ENCODE measurements at places on chromosomes 4 and X.
A peak's percentile ranks its signal among the peaks of the same experiment; 100 is the strongest.

DNA sequence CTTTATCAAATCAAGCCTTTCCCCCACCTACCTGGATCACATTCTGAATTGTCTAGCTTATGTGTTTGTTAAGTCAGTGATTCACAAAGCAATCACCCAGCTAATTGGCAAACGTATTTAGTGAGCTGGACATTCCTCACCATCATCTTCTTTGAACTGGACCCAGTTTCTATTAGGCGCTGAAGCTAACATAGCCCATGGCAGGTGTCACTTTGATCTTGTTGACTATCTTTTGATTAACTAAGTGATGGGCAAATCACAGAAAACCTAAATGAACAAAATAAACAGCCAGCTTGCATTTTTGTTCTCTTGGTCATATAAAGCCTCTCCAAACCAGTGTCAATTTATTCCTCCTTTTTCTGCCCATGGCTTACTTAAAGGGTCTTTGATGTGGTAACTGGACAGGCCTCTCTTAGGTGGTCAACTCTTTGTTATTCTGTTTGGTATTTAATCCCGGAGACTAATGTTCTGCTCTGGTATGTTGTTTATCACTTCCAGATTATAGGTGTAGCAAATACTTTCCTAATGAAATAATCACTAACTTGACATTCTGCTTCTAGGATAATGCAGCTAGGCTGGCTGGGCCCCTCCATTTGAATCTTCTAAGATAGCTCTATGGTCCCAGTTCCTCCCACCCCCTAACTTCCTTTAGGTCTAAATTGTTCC is 105.3 kb upstream of the SMIM10 start:
- no peak for DNase-seq

DNA sequence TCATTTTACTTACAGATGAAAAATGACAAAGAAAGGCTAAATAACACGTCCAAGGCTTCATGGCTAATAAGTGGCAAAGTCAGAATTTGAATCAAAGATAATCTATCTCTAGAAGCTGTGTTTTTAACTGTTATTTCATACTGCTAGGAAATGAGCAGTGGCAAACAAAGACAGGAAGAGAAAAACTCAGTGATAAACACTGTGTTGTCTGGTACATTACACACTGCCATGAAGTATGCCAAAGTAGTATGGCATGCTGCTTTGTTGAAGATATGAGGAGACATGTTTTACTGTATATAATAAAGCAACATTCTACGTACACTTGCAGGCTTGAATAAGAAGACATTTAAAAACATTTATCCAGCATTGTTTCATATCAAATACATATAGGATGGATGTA is 49.5 kb downstream of the TIGD2 start:
- DNase-seq: no peak

GRCh38 chrX:10166731-10167151 is 10.0 kb downstream of the CLCN4 start:
- DNase-seq: no peak

- no peak for DNase-seq
These were observed 346.6 kb downstream of the OPHN1 start for GRCh38 chrX:68086709-68087108.

DNA sequence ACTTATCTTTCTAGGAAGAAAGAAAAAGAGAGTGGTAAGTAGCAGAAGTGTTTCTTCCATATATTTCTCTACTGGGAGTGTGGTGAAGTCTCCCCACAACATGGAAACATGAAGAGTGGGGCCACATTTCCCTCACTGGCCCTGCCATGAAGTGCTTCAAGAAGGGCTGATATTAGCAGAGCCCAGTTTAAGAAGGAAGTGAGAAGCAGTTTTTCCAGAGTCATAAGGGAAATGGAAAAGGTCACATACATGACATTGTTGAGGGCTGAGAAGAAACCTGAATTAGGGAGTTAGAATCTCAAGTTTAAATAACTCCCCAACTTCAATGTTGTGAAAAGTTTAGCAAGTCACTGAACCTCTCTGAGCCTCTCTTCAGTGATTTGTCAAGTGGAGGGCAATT is 171.9 kb upstream of the RBPJ start:
- no peak for DNase-seq

DNA sequence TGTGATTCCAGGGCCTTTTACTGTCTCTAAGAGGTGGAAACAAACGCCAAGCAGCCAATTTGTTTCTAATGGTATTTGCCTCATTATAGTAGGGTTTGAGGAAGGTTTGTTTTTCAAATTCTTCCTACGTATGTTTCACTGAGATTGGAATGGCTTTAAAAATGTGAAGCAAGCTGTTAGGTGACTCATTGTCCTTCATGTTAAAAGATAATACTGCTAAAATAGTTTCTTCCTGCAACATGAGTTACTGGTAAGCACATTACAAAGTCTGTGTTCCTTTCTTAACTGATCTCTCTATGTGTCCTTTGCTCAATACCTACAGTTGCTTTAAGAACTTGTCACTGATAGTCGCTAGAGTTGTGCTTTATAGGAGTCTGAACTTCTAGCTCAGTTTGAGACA is 1183.9 kb downstream of the RPA4 start:
- DNase-seq: no peak

GRCh38 chr4:15413010-15413622 is 14.7 kb upstream of the C1QTNF7 start:
- no peak for DNase-seq

- peak; percentile 16 for DNase-seq
These were observed 8.7 kb downstream of the RIPPLY1 start for GRCh38 chrX:106894392-106894909.

- no peak for DNase-seq
These were observed 31.6 kb downstream of the IQCM start for GRCh38 chr4:149784018-149784417.

DNA sequence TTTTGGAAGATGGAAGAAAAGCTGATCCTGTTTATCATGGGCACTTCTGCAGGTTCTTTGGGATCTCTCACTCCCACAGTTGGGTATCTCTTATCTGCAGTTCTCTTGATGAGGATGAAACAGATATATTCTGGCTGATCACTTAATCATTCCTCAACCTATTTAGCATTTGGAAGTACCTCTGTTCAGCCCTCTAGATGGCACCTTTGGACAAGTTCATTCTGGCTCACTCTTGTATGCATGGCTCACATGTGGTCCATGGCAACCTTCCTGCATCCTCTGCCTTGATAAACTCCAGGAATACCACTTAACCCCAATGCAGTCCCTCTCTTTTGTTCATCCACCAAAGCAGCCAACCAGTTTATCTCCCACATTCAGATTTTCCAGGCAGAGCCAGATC is 74.2 kb downstream of the SMARCA5 start:
- DNase-seq: no peak

- no peak for DNase-seq
These were observed 31.9 kb downstream of the ANAPC10 start for GRCh38 chr4:145066063-145066501.

- DNase-seq: no peak
These were observed 221.2 kb upstream of the PABPC4L start for GRCh38 chr4:134422776-134423175.

DNA sequence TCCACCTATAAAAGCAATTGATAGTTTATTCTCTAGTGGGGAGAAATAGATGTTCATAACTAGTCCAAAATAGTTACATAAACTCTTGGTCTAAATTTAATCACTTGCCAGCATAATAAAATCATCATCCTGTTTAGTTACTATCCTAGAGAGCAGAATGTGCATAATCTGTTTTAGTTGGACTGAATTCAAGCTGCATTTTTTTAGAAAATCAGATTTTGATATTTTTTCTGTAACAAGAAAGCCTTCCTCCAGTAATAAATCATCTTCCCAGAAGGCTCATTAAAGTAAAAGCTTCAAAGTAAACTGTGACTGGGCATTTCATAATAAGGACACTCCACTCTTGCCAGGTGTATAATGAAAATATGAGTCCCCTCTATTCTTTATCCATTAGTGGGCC is 453.1 kb downstream of the TRAM1L1 start:
- DNase-seq: no peak

DNA sequence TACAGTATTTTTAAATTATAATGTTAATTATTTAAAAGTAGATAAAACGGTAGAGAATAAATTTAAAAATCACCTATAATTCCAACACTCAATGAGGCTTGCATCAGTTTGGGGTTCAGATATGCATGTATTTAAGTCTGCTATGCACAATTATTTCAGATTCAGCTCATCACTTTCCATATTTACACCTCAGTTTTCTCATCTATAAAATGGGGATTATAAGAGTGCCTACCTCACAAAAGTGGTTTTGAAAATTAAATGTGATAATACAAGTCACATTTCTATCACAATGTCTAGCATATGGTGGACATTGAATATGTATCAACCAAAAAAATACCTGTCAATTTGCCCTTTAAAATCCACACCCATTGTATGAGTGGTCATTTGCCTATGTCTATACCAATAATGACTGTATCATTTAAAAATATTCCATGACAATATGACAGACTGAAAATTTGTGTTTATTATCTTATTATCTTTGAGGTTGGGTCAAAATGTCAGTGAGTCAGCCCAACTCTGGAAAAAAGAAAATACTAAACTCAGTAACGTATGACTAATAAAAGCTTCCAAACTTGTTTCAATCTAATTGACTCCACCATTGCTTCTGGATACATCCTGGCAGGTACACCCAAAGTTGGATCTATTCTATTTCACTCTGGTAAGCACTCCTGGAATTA is 20.8 kb downstream of the OR13H1 start:
- DNase-seq: no peak

DNA sequence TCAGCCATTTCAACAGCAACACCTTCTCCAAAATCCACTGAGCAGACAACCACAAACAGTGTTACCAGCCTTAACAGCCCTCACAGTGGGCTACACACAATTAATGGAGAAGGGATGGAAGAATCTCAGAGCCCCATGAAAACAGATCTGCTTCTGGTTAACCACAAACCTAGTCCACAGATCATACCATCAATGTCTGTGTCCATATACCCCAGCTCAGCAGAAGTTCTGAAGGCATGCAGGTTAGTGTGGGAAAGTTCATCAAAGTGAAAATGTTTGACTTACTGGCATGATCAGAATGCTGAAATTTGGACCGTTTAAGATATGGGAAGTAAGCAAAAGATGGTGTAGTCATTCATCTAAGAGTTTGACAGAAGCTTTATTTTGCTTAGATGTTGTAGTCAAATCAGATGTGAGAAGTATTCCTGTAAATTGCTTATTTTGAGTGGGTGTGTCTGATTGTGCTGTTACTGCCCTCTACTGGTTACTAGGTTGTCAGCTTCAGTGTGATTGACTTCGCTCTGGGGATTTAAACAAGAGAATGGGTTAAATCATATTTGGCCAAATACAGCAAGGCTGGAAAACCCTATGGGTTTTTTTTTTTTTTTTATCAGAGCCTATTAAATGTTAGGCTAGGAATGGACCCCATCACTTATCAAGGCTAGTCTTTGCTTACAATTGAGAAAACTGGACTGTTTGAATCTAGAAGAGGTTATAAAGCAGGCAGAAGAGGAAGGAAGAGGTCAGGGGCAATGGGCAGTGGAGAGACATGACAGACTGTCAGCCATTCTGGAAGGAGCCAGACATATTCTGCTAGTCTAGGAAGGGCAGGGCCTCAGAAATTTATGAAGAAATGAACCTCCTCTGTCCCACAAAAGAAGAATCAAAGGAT is 130.3 kb downstream of the DIPK2B start:
- no peak for DNase-seq

DNA sequence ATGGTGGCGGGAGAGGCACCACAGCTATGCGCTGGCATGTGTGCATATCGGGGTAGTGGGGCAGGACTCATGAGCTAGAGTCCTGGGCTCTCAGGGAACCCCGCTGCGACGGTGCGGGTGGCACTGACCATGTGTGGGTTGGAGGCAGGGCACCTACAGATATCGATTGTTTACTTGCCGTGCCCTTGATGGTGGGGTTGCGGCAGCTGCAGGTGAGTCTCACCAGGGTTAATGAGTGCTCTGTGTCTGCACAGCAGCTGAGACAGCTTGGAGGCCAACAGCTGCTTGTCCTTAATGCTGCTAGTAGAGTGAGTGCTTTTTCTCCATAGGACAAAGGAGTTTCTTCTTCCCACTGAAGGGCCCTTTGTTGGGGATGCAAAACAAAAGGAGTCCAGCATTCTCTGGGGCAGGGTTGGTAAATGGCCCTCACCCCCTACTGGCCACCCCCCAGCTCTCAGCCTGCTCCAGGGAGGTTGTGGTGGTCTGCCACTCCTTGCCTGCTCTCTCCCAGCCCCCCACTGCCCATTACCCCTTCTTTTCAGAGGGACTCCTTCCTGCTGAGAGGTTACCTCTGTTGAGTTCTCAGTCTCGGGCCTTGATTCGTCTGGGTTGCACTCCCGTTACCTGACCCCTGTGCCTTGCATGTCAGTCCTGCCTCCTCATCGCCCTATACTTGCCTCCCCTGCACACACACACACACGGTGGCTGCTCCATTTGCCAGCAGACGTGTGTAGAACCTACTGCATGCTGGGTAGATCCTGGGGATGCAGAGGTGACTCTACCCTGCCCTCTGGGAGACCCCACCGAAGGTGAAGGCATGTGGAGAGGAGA is 52.8 kb downstream of the TBC1D14 start:
- DNase-seq: no peak

GRCh38 chr4:153399358-153399757 is 54.9 kb downstream of the MND1 start:
- DNase-seq: no peak

GRCh38 chr4:182928061-182928460 is 10.9 kb upstream of the DCTD start:
- no peak for DNase-seq

DNA sequence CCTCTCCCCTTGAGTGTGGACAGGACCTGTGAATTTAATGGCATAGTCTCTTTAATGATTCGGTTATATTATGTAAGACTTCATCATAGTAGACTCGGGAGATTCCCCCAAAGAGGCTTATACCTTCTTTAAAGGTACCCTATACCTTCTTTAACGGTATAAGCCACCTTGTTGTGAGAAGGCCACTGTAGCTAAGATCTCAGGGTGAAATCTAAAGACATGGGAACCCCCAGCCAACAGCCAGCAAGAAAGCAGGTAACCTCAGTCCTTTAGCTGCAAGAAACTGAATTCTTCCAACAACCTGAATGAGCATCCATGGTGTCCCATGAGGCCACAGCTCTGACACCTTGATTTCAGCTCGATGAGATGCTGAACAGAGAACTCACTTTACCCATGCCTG is 931 bp downstream of the DDX60 start:
- no peak for DNase-seq

- DNase-seq: no peak
These were observed 7.4 kb downstream of the UVSSA start for GRCh38 chr4:1354136-1354982.

All from stimulated activated CD4-positive, alpha-beta T cell treated with anti-CD3 and anti-CD28 coated beads, Interleukin-2, amount 100 ng/mL, for 4 hours (primary cell).